ENCODE measurements at places on chromosomes 1 and 21.
A peak's percentile ranks its signal among the peaks of the same experiment; 100 is the strongest.

GRCh38 chr1:38088366-38088765, 41.8 kb upstream of the POU3F1 start:
- DNase-seq: no peak

DNA sequence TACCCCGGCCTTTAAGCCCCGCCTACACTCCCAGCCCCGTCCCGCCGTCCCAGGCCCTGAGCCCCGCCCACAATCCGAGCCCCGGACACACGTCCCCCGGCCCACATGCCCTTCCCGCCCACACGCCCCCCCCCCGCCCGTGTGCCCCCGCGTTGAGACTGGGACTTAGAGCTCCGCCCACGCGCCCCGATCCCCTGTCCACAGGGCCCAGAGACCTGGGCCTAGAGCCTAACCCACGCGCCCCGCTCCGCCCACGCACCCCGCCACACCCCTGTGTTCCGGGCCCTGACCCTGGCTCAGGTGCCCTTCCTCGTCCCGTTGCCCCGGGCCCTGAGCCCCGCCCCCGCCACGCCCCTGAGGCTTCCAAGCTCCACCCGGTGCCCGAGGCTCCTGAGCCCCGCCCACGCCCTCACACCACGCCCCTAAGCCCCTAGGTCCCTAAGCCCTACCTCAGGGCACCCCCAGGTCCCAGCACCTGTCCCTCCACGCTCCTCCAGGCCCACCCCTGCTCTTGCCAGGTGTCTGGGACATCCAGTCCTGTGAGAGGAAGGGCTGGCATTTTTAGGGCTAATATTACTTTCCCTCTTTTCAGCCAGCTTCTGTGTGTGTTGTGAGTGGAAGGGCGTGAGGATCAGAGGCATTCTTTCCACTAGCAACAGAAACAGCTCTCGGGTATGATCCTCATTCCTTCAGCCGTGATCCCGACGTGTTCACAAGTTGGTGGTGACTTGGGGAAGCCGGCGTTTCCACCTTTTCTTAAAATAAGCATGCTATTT, 552 bp upstream of the GPR157 start:
- DNase-seq: peak; percentile 85

- peak; percentile 41 for DNase-seq
Observed at GRCh38 chr1:26278724-26279455, 996 bp upstream of the SH3BGRL3 start.

GRCh38 chr21:42395905-42396651, at the start of gene TMPRSS3:
Gene TMPRSS3, minus strand, starts transcription at chr21:42396052. Its CDS starts 635 bp downstream, at chr21:42395417.
- no peak for DNase-seq

GRCh38 chr1:151841141-151841540, 1.5 kb upstream of the C2CD4D start:
- no peak for DNase-seq

Measured in CD4-positive, alpha-beta T cell treated with Interleukin-2 at 100 ng/mL for 4 hours (primary cell).